Activated T-cell treated with anti-CD3 and anti-CD28 coated beads, Interleukin-2, amount 50 U/mL, for 24 hours (primary cell): ENCODE measurements at places on chromosomes 2 and 18.

DNA sequence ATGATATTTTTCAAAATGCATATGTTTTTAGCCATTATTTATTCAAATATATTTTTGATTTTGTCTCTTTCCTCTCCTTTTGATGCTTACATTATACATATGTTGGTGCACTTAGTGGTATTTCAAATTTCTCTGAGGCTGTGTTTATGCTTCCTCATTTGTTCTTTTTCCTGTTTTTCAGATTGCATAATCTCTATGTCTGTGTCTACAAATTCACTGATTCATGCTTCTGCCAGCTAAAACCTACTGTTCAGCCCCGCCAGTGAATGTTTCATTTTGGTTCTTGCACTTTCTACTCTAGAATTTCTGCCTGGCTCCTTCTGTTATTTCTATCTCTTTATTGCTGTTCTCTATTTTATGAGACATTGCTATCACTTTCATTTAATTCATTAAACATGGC is 951.7 kb upstream of the CNTNAP5 start:
- no peak for DNase-seq

GRCh38 chr2:165573534-165574461 is 104.3 kb downstream of the CSRNP3 start:
- DNase-seq: no peak

DNA sequence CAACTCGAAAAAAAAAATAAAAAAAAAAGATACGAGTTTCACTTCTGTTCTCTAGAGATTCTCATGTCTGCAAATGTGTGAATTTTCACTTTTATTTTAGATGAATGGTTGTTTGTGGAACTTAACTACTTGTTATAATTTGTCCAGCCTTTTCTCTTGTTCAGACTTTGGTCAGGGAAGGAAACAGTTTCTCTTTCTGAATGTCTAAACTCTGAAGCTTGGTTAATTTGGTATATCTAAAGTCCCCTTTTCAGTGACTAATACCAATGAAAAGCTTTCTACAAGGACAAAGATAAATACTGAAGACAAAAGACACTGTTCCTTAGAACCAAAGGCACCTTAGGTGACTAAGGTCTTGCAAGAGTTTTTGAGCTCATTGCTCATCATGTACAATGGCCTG is 144.4 kb upstream of the PIEZO2 start:
- no peak for DNase-seq

DNA sequence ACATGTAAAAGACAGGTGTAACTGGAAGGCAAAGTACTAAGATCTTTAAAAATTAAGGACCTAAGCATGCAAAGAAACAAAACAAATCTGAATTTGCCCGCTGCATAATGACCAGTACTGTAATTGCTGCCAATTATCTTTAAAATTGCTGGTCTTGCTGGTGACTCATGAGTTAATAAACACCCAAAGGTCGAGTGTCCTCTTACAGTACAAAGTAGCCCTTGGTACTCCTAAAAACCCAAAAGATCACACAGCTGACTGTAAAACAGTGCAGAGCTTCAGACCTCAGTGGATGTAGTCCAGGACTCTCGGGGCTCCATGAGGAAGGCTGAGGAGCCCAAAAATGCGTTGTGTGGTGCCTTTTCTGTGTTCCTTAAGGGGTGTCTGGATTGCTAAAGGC is 308.7 kb downstream of the CNTNAP5 start:
- no peak for DNase-seq

DNA sequence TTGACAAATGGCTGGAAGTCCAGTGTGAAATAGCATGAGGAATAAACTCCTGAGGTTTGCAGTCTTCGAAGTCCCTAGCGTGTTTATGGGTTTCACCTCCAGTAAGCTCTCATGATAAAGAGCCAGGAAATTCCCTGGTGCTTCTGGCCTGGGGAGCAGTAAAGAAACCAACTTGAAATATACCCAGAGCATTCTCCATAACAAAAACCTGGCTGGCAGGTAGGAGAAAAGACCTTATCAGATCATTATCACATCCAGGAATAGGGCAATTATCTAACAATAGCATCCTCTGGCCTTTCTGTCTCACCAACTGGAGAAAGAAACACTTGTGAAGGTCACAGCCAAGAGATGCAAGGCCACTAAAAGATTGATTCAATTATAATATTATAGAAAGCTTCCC is 513.6 kb upstream of the LRRTM4 start:
- no peak for DNase-seq
